Occipital lobe (tissue), 3 donors: ENCODE measurements at places on chromosomes 4 and X.

DNA sequence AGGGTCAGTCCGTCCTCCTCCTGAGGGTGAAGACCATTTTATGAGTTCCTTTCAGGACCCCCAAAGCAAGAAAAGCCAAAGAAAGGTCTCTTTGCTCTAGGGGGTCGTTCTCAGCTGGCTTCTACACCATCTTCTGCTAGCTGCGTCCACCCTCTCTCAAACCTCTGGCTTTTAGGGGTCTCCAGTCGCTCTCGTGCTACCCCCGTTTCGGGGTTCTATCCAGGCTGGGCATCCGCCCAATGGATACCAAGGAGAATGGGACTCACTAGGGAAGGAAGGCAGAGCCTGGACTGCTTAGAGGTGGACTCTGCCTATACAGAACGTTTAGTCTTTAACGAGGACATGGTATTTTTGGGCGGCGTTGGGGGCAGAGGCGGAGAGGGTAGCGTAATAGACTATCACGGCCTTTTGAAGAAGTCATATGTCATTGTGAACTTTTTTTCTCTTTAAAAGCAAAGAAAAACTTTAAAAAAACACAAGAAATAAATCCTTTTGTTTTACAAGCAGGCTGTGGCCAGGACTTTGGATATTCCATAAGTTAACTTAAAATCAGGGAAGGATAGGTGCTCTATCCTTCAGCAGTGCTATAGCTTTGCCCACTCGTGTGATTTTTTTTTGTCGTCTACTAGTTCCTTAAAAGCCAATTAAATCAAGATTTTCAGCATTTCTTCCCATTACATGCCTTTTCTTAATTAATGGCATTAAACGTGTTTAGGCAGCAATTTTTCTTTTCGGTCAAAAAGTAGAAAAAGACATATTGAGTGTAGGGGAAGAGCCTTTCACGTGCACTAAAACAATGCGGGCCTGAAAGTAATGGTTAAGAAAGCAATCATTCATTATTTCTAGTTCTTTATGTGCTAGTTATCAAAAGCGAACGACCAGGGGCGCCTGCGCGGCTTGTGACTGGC, 7.2 kb upstream of the PITX2 start:
- no peak for DNase-seq

GRCh38 chr4:2257361-2258081, 4.4 kb downstream of the MXD4 start:
- DNase-seq = no peak

GRCh38 chr4:184473499-184474262, 669 bp downstream of the IRF2 start:
- DNase-seq = no peak

- no peak for DNase-seq
Observed at GRCh38 chr4:2742823-2743517, 13.2 kb downstream of the TNIP2 start.

GRCh38 chrX:14676431-14676830, 147.1 kb downstream of the GLRA2 start:
- no peak for DNase-seq

DNA sequence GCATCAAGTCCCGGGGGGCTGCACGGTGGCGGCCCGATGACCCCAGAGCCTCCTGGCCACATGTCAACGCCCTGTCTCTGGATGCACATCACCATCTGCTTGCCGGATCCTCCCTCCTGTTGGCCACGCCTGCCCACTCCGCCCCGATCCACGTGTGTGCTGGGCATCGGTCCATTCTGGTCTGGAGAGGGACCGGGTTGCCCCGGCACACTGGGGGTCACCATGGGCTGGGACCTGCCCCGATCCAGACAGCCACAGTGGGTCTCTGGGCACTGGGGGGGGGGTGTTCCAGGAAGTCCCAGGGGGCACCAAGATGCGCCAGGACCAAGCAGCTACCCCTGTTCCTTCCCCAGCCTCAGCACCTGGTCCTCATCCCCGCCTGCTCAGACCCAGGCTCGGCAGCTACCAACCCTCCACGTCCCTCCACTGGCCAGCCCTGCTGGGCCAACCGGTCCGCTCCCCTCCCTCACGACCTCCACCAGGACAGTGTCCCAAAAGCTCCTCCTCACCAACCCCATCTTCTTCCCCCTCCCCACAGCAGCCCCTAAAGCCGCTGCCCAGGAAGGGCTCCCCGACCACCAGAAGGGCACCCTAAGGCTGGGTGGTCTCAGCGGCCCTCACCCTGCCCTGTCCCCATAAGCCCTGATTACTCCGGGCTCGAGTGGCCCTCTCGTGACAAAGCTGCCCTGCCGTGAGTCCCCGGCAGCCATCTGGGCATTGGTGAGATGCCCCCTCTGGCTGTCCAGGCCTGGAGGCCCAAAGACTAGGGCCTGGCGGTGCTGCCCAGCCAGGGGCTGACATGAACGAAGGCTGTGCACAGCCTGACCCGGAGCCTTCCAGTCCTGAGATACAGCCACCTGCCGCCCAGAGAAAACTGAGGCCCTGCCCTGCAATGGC, 4.6 kb downstream of the CTBP1 start:
- DNase-seq = no peak

DNA sequence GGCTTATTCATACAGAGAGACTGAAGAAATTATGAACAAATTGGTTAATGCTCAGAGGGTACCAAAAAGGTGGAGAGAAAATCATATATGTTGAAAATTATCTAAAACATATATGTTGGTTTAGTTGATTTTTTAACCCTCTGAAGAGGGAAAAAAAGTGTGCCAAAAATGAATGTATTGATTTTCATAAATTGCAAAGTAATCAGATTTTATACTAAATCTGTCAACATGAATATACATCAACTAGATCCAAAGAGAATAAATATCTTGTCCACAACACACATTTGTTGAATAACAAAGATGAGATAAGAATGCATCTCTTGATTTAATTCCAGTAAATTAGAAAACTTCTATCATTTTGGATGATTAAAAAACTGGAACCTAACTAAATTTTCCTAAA, 125.3 kb upstream of the TACR3 start:
- no peak for DNase-seq

GRCh38 chr4:134499074-134499473, 297.5 kb upstream of the PABPC4L start:
- no peak for DNase-seq

GRCh38 chr4:42945874-42946273, 53.4 kb downstream of the GRXCR1 start:
- no peak for DNase-seq

GRCh38 chr4:15665753-15666365, 10.7 kb upstream of the FBXL5 start:
- no peak for DNase-seq

GRCh38 chr4:184814686-184815045, 11.1 kb downstream of the ACSL1 start:
- no peak for DNase-seq

- no peak for DNase-seq
Observed at GRCh38 chr4:144371485-144371884, 231.0 kb upstream of the GYPA start.

DNA sequence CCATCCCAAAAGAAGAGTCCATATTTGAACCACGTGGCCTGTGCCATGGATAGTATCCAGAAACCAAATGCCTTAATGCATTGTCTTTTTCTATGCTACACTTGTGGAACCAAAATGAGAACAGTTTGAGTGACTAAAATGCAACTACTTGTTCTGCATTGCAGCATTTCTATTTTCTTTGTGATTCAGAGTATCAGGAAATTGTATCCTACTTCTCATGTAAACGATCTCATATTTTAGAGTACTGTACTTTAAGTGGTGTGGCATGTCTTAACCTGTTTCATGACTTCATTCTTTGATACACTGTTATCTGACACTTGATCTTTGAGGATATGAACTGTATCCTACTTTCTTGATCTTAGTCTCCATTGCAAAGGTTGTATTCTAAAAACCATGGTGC, 167.2 kb upstream of the WDR1 start:
- DNase-seq = no peak

GRCh38 chr4:11214281-11214680, 214.4 kb downstream of the HS3ST1 start:
- DNase-seq = no peak

GRCh38 chr4:175542786-175543185, 269.3 kb downstream of the GPM6A start:
- no peak for DNase-seq

DNA sequence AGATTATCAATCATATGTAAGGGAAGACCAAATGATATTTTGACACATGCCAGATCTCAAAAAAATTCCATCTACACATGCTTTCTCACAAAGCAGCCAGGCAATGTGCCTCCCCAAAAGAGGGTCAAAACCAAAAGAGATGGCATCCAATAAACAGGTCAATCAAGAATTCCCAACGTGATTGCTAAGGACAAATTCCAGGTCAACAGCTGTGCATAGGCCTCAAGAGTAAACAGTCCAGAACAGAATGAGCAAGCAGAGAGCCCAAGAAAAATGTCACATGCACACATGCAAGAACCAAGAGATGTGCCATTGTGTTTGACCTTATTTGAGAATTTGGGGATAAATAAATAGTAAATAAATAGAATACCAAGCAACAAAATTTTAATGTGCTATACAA, 136.7 kb downstream of the APBB2 start:
- DNase-seq = no peak

- no peak for DNase-seq
Observed at GRCh38 chrX:132063862-132064261, 40.8 kb downstream of the STK26 start.

GRCh38 chr4:152927737-152928136, 8.4 kb upstream of the FHDC1 start:
- DNase-seq = no peak

- no peak for DNase-seq
Observed at GRCh38 chr4:66372706-66373105, 702.4 kb upstream of the EPHA5 start.

GRCh38 chr4:151717909-151718628, 42.7 kb downstream of the GATB start:
- no peak for DNase-seq

DNA sequence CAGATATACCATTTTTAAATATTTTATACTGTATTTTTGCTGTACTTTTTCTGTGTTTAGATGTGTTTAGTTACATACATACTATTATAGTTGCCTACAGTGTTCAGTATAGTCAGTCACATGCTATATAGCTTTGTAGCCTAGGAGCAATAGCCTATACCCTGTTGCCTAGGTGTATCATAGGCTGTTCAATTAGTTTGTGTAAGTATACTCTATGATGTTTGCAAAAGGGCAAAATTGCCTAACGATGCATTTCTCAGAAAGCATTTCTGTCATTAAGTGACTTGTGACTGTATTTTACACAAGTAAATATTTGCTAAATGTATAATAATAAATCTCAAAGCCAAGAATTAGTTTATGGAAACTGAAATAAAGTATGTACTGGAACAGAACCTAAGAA, 9.5 kb downstream of the ETFDH start:
- DNase-seq = no peak

- no peak for DNase-seq
Observed at GRCh38 chr4:178387756-178388155, 945.5 kb upstream of the AGA start.

GRCh38 chrX:37613933-37614332, 42.5 kb downstream of the LANCL3 start:
- DNase-seq = no peak

DNA sequence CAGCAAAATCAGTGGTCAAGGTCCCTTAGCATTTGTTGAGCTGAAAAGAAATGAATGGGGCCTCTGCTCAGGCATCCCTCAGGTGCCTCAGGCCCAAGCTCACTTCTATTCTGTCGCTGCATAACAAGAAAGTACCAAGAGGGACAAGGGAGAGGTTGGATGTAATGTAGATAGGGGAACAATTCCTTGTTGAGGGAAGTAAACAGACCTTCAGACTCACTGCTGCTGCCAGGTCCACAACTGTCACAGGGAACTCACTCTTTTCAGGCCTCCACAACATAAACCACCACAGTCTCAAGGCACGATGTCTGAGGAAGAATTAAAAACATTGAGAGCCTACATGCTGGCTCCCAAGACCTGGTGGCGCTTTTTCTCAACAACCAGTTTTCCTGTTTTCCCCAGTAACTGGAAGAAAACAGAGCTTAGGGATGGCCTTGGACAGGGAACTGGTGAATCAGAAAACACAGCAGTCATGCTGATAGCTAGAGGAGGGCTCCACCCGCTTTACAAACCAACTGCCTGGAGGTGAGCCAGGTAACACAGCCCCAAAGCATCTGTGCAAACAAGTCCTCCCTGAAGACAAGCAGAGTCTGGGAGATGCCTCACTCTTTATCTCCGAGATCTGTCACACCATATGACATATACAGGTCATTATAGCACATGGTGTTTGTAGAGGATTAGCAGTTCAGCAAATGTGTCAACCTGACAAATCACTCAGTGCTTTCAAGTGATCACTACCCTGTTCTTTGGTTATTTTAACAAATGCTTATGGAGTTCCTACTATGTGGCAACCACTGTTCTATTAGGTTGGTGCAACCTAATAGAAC, 14.3 kb upstream of the AWAT1 start:
- DNase-seq = no peak

GRCh38 chrX:122087341-122087740, 1039.9 kb downstream of the GLUD2 start:
- DNase-seq = no peak

DNA sequence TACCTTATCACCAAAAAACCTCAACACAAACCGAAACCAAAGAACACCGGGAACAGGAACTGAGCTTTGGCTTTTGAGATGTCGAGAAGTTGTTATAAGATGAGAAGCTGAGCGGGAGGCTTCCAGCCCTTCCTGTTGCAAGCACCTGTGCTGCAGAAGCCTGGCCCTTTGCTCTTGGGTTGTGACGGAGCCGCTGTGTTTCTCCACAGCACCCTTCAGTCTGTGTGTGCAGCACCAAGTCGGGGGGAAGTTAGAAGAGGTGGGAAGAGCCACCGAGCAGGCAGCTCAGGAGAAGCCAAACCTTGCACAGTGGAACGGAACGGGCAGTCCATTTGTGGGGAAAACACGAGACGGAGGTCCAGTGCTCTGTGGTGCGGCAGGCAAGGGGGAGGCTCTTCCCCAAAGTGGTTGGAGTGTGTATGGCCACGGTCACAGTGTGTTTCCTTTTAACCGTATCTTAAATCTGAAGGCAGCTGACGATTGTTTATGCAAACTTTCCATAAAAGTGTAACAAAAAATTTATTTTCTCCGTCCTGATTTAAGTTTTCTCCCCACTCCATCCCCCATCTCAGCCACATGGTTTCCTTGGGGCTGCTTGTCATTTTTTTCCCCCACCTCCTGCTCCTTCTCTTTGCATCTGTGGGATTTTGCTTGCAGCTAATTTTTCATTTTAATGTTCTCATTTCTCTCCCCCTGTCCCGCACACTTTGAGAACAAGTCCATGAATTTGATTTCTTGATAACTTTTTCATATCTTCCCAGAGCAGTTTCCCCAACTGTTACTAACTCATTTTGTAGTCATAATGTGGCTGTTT, 123.7 kb downstream of the STOX2 start:
- no peak for DNase-seq

GRCh38 chr4:185167234-185167633, 24.2 kb downstream of the SLC25A4 start:
- DNase-seq = no peak

DNA sequence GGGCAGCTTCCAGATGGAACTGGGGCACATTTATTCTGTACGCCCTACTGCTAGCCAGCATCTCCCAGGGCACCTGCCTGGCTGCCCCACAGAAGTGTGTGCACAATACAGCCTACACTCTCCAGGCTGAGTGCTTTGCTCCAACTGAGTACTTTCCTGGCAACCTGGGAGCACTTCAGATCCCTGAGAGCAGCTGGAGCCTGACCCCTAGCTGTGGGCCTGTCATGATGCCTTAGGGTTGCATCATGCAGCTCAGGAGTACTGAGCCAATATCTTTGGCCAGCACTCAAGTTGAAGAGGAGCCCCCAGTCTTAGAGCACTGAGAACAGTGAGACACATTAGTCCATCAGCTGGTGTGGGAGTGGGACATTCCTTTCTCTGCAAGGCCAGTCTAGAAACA, 321.9 kb downstream of the CFAP47 start:
- no peak for DNase-seq

GRCh38 chr4:118942465-118942864, 53.8 kb downstream of the SYNPO2 start:
- DNase-seq = no peak
